Hematopoietic multipotent progenitor cell treated with erythropoietin and hydrocortisone succinate and interleukin-3 and kit ligand, for 6 days (in vitro differentiated cells): ENCODE measurements at places on chromosomes 3 and 15.
A peak's percentile ranks its signal among the peaks of the same experiment; 100 is the strongest.

GRCh38 chr3:163890661-163891060 is 1187.6 kb downstream of the SI start:
- no peak for DNase-seq

- peak; percentile 57 for DNase-seq
Observed at GRCh38 chr3:9704347-9705322, 1.0 kb downstream of the CPNE9 start.

- DNase-seq = peak; percentile 63
Observed at GRCh38 chr3:131386429-131387165, 5.0 kb downstream of the NUDT16 start.

DNA sequence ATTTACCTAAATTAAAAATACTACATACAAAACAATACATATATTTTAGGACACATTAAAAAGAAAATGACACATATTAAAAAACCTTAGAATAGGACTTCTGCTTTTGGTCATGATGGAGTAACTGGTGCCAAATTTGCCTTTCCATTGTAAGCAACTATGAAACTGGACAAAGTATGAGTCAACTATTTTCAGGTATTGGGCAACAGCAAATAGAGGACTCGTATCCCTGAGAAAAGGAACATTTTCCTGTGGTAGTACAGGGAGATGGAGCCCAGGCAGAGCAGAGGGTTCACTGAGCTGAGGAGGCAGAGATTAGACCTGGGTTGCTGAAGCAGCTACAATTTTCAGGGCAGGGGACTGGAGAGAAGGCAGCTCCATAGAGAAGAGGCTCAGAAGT is 14.7 kb downstream of the CCR1 start:
- DNase-seq = no peak

DNA sequence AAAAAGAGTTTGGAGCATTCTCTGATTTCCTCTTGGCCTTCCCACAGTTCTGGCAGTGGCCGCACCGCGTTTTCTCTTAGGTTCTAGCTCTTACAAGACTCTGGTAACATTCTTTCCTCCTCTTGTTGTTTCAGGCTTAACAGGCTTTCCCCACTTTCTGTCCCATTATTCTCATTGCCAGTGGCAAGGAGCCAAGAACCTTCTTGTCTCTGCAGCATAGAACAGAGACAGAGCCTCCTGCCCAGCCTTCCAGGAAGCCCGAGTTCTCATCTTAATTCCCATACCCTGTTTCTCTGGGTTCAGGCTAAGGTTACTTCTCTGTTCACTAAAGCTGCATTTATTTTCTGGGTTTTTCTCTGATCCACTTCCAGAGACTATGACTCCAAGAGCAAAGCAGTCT is 61.1 kb downstream of the DUT start:
- DNase-seq = no peak

GRCh38 chr3:136162322-136162721 is 33.8 kb downstream of the MSL2 start:
- DNase-seq = no peak

DNA sequence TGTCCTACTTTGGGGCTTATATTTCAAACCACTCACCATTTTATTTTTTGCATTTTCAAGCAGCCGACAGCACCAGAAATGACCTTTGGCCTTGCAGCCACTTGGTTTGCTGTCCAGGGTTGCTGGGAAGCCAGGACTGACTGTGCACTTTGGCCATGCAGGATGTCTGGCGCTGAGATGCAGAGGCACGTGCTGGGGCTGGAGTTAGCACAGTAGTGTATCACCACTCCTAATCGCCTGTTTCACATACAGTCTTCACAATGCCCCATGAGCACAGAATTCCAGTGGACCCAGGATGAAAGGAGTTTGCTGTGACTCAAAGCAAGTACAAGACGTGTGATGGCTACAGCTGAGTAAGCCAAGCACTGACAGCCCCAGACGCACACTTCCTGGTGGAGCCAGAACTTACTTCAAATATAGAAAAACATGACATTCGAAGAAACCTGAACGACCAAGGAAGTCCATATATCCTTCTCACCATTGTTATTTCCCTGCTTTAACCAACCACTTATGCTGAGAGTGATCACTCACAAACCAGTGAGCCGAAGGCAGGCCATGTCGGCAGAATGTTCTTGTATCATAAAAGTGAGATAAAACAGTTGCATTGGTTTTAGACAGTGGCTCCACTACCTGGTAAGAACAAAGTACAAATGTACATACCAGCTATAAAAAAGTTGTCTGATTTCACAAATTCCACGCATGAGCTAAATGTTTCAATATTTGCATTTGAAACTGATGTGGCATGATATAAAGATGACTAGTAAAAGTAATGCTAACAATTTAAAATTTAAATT is 16.0 kb downstream of the OCA2 start:
- DNase-seq = no peak

DNA sequence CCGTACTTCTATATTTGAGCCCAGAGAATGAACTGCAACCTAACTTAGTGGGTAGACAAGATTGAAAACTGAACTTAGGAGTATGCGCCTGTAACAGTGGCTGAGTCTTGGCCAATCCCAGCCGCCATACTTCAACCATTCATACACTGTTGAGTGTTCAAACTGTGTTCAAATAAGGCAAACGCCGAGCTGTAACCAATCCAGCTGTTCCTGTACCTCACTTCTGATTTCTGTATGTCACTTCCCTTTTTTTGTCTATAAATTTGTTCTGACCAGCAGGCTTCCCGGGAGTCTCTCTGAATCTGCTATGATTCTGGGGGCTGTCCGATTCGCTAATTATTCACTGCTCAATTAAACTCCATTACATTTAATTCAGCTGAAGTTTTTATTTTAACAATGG is 58.6 kb upstream of the TPM1 start:
- DNase-seq = no peak

DNA sequence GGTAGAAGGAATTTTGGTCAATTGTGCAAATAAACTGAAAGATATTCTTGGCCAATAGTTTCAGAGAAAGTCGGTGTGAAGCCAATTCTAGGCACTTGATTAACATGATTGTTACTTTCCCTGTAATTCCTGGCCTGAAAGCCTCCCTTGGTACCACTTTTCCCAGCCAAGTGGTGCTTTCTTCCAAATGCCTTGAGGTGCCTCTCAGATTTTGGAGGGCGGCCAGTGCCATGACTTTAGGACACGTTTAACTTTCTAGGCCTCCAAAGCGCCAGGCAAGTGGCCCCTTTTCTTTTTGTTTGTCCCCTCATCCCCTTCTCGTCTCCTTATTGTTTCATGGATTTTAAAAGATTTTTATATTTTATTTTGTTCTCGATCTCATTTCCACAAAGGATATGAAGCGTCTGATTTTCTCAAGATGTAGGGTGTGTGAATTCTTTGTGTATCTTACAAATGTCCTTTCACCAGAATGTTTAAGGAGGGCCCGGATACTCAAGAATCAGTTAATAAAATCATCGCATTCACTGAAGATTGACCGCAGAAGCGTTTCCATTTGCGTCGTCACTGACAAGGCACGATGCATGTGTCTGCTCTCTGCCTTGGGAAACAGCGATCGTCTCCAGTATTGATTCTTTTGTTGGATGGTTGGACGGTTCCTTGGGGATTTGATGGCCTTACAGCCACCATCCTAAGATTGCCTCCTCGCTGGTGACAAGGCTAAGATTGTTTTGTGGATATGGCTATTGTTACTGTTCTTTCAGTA is 87.8 kb downstream of the ASB7 start:
- no peak for DNase-seq

DNA sequence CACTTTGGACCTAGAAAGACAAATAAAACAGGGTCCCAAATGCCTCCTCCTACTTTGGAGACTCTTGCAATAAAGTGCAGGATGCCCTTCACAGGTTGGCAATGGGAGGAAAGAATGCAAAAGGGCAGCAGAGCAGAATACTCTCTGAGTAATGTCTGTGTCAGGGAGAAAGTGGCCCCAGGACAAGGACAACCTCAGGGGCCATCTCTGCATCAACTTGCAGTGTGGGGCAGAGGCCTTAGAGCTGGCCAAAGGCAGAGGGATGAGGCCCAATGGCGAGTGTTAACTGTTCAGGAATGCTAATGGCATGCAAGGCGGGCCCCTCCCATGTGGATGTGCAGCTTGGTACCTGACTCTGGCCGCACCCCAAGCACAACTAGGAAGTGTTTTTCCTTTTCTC is 8.4 kb downstream of the UPK1B start:
- DNase-seq = no peak

GRCh38 chr3:196979545-196979944 is 10.9 kb upstream of the PIGZ start:
- no peak for DNase-seq

DNA sequence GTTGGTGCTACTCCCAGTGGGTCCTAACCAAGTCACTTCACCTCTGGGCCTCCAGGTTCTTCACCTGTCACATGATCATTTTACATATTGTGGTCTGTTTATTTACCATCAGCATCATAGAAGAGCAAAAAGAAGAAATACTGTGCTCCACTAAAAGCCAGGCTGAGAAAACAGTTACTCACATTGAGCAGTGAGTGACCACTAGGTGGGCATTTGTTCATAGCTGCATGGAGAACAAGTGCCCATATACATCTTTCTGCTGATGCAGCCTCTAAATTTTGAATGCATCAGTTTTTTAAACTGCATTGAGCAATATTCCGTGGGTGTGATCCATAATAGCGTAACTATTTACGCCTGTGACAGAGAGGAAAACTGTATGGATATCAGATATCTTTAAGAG is 76.2 kb downstream of the DCUN1D1 start:
- DNase-seq = no peak

- DNase-seq = no peak
Observed at GRCh38 chr3:76965122-76965725, 74.7 kb upstream of the ROBO2 start.

- DNase-seq = no peak
Observed at GRCh38 chr3:37287776-37288175, 113.4 kb upstream of the LRRFIP2 start.

DNA sequence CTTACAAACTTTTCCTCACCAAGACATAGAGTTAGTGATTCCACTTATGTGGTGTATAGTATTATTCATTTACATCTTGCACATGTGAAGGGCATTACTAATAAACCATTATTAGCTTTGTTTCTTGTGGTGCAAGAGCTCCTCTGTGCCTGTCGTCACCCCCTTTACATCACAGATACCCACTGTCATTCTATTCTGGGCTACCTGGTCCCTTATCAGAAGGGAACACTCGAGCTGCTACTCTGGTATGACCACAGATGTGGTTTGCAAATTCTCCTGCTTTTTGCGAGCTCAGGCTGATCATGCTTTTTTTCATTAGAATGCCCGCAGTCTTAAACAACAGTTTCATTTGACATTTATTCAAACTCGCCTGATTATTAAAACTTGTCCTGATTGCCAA is 13.9 kb upstream of the SENP2 start:
- DNase-seq = peak; percentile 94

DNA sequence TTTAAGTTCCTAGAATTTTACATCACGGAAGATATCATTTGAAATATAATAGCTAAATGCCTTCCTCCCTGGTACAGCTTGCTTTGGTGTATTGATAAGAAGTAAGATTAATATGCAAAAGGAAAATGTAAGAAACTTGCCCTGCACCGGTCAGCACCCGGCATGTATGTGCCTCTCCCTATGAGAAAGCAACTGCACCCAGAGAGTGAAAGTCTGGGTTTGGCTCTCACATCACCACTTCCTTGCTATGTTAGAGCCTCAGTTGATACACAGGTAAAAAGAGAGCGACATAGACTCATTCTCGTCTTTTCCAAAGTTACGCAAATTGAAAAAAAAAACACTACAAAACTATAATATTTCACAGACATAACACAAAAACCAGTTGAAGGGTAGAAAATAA is 96.7 kb downstream of the FOXP1 start:
- no peak for DNase-seq

GRCh38 chr15:83613714-83614113 is 40.2 kb upstream of the ADAMTSL3 start:
- DNase-seq = no peak

- DNase-seq = no peak
Observed at GRCh38 chr3:161042023-161042501, 63.1 kb downstream of the B3GALNT1 start.
